ENCODE measurements at places on chromosomes 6 and 20. TPM values are rescaled to one million over a fixed set of nuclear protein-coding genes. Genes with fewer than 3 reads are reported as not detected.

- DNase-seq, result no peak
Observed at GRCh38 chr6:45314146-45314545, 14.0 kb upstream of the RUNX2 start.

- DNase-seq, result no peak
Observed at GRCh38 chr6:47161176-47161687, 119.1 kb upstream of the ADGRF1 start.

DNA sequence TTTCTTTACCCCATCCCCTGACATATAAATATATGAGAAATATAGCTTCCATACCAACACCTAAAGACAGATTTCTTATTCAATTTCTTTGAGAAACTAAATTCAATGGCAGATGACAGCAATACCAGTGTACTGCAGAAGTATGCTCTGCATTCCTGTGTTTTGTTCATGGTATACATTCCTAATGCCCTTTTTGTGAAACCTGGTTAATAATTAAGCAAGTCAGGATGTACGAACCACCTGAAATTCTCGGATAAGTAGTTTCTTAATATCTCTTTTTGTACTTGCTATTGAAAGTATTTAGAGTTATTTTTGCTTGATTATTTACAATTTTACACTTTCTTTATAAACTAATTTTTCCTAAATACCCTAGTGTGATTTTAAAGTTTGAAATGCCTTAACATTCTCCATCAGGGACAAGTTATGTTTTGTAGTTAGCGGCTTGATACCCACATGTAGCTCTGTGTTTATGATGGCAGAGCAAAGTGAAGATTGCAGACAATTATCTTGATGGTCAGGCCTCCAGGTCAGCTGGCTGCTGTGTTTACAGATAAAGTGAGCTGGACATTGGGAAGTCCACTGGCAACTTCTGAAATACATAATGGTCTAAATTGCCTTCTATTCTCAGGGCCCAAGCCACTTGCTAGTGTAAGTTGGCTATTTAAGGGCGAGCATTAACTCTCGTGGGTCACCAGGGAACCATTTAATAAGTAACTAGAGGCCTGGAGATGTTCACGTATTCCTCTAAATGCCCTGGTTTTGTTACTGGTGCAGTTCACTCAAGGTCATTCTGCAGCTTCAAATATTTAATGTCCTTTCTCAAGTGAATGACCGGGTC is 58.2 kb downstream of the PLCB1 start:
- DNase-seq, result no peak

KCNK15 gene
- polyA plus RNA-seq, result not detected

SPEF1 gene
- 2.7 TPM for polyA plus RNA-seq

- DNase-seq, result no peak
Observed at GRCh38 chr20:49345524-49345923, 67.7 kb upstream of the ZNFX1 start.

ZBTB46 gene
- polyA plus RNA-seq, result 25.7 TPM

GRCh38 chr6:79676785-79677736 is 45.9 kb downstream of the SH3BGRL2 start:
- DNase-seq, result no peak

DNA sequence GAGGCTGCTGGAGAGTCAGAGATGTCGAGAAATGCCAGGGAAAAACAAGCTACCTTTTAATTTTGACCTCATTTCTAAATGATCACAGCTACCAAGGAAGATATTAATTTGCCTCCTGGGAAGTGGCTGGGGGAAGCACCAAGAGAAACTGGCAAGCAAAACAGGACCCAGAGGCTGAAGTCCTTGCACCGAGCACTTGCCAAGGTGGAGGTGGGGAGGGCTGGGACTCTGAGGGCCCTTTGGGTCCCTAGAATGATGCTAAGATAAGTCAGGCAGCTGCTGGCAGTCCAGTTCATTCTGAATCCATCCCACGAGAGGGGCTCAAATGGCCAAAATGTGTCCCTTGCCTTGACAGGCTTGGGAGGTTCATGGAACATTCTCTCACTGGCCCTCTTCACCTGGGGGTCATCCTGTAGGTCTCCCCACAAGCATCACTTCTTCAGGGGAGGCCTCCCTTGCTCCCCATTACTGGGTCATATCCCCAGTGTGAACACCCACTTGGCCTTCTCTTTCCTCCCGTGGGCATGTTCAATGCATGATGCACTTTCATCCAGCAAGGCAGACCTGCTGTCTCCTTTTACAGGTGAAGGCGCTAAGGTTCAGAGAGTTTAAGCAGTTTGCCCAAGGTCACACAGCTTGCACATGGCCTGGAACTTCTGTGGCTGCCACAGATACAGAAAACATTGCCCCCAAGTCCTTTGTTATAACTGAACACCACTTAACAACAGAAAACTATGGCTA is 39.1 kb upstream of the BLCAP start:
- DNase-seq, result no peak

- no peak for DNase-seq
Observed at GRCh38 chr6:94487371-94487770, 1068.0 kb upstream of the EPHA7 start.

TSBP1 gene
- not detected for polyA plus RNA-seq

ADTRP gene
- polyA plus RNA-seq, result 2.1 TPM

GRCh38 chr6:154596701-154597100 is 86.2 kb upstream of the CNKSR3 start:
- DNase-seq, result no peak

HTR1E gene
- polyA plus RNA-seq, result 0.96 TPM

- DNase-seq, result no peak
Observed at GRCh38 chr20:53493311-53493857, 100.3 kb downstream of the ZNF217 start.

KIAA0408 gene
- 4.6 TPM for polyA plus RNA-seq

PTPRT gene
- polyA plus RNA-seq, result 0.64 TPM

- no peak for DNase-seq
Observed at GRCh38 chr20:60869087-60869486, 383.0 kb upstream of the CDH4 start.

GRCh38 chr20:59932616-59933295 is 681 bp downstream of the SYCP2 start:
- no peak for DNase-seq

GRCh38 chr20:23358923-23359593 is 2.9 kb upstream of the GZF1 start:
- no peak for DNase-seq

DNA sequence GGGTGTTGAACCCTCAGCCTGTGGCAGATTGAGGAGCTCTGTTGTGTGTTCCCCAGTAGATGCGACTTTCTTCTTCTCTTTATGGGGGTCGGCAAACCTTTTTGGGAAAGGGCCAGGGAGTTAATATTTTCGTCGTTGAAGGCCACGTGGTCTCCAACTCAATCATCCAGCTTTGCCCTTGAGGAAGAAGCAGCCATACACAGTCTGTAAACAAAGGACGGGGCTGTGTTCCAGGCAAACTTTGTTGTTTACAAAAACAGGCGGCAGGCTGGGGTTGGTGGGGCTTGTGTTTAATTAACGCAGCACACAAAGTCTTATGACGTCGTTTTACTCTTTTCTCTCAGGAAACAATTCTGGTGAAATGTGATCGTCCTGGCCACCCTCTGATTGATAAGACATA is 20.2 kb downstream of the KIF25 start:
- DNase-seq, result no peak

- DNase-seq, result no peak
Observed at GRCh38 chr6:99563056-99563723, 5.3 kb downstream of the CCNC start.

GRCh38 chr6:107284805-107285204 is 169.5 kb upstream of the BEND3 start:
- DNase-seq, result no peak

DDO gene
- 0.32 TPM for polyA plus RNA-seq

- no peak for DNase-seq
Observed at GRCh38 chr20:42714298-42715141, 475.2 kb downstream of the PTPRT start.

SIRPB2 gene
- 1.0 TPM for polyA plus RNA-seq

CARMIL1 gene
- polyA plus RNA-seq, result 107 TPM

GRCh38 chr6:136628996-136629395 is 78.8 kb upstream of the MAP7 start:
- no peak for DNase-seq

- DNase-seq, result no peak
Observed at GRCh38 chr20:33522256-33522820, 32.4 kb downstream of the CBFA2T2 start.

- no peak for DNase-seq
Observed at GRCh38 chr6:160730911-160731310, 28.9 kb downstream of the PLG start.

DNA sequence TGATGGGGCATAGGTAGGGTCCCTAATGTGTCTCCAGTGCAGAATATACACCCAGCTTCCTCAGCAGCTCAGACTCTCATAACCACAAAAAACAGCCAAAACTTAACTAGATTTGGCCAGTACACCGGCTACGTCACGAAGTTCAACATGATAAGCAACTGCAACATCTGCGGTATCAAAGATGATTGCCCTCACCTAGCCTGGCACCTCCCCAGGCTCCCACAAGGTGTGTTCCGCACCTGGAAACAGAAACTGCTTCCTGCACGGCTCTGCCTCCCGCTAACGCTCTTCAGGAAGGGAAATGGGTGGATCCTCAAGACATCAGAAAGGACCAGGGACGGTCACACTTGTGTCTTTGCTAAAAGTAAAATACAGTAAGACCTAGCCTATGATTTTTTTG is 9.5 kb downstream of the TXNDC5 start:
- no peak for DNase-seq

CDKN1A gene
- 13.1 TPM for polyA plus RNA-seq

GSTA5 gene
- not detected for polyA plus RNA-seq

DNA sequence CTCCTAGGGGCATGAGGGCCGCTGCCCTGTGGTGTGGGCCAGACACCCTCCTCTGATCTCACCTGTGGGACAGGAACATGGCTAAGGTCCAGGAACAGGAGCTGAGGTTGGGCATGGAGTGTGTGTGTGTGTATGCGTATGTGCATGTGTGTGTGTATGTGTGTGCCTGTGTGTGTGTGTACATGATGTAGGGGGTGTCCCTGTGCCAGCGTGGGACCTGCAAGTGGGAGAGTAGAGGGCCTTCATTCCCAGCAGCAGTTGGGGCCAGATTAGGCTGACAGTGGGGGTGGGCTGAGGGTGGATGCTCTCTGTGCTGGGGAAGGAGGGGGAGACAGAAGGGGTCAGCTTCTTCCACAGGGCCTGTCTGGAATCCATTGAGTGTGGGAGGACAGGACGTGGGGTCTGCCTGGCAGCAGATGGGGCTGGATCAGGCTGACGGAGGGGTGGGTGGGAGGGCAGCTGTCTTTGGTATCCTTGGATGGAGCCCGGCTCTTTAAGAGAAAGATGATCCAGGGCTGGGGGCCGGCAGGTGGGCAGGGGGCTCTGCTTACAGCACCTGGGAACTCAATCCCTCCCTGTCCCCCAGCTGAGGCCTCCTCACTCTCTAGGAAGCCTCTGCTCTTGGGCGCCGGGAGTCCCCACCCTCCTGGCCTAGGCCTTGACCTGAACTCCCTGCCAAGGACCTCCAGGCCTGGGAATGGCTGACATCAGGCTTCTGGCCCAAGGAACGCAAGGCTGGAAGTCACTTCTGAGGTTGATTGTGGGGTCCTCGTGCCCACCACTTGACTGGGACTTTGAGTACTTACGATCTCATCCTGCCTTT is 44.0 kb downstream of the SPDEF start:
- DNase-seq, result no peak

RNF182 gene
- polyA plus RNA-seq, result 3.5 TPM

DNA sequence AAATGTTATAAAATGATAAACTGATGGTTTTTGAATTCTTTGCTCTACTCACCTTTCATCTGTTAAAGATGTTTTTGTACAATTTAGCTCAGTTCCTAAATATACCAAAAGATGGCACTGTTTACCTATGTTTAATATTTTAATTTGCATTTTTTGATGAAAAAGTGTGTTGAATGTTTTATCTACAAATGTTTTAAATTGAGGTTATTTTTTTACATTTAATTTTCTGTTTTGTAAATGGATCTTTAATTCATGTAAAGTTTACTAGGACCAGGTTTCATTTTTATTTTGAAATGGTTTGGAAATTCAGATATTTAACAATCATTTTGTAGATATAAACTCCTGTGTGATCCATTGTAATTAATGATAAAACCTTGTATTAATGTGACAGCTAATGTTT is 30.0 kb downstream of the CDKAL1 start:
- DNase-seq, result peak; percentile 45

GRCh38 chr6:21907291-21907690 is 313.7 kb downstream of the SOX4 start:
- no peak for DNase-seq

GRCh38 chr6:51630011-51630410 is 457.4 kb downstream of the PKHD1 start:
- no peak for DNase-seq

TFAP2B gene
- 12.9 TPM for polyA plus RNA-seq

DNA sequence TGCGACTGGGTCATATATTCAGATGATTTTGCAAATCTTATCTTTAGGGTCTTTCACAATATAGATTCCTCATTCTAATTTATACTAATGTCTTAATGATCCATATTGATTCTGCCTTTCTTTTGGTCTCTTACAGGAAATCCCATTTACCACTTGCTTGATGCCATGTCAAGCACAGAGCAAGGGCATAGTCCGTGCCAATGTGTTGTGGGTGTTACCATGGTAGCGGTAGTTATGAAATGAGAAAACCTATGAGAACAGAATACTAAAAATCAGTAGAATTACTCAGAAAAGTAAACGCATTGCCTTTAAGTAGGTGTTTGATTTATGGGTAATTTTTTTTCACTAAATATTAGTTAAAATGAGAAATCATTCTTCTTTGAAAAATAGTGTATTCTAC is 153.9 kb upstream of the RAB32 start:
- no peak for DNase-seq

LINC00237 gene
- polyA plus RNA-seq, result not detected

DNA sequence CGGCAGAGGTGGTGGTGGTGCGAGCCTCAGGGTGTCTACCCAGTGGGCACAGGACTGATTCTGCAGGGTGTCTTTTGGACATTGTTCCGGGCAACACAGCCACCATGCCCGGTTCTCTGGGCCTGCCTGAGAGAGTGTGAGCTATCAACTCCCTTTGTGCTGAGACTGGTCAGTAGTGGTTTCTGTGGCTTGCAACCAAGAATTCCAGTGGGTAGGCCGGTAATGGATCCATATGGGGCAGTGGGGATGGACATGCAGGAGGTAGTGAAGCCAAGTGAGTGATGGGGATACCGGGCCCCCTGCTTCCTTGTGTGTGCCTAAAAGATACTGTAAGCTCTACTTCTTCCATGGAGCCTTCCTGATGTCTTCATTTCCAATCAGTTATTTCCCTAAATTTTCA is 71.0 kb downstream of the CDC5L start:
- DNase-seq, result no peak

DNA sequence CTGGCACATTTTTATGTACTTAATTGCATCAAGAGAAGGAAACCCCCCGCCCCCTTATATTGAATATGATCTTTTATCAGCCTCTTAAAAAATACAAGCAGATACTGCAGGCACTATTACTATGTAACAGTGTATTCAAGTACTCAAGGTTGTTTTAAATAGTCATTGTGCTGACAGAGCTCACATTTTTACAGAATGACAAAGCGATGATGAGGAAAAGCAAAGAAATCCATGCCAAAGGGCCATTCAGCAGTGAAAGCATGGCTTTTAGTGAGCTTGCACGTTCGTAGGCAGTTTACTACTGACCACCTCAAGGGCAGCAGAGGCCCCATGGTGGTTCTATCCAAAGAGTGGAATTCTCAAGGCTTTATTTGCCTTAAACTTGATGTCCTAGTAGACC is 146.8 kb downstream of the RPS12 start:
- DNase-seq, result no peak

GRCh38 chr20:36405255-36405654 is 99.1 kb downstream of the DLGAP4 start:
- no peak for DNase-seq

- no peak for DNase-seq
Observed at GRCh38 chr6:56040223-56040622, 164.8 kb upstream of the BMP5 start.

- no peak for DNase-seq
Observed at GRCh38 chr20:5222919-5223634, 93.7 kb downstream of the PROKR2 start.
